ENCODE measurements at places on chromosomes 11 and 22.
A peak's percentile ranks its signal among the peaks of the same experiment; 100 is the strongest.

DNA sequence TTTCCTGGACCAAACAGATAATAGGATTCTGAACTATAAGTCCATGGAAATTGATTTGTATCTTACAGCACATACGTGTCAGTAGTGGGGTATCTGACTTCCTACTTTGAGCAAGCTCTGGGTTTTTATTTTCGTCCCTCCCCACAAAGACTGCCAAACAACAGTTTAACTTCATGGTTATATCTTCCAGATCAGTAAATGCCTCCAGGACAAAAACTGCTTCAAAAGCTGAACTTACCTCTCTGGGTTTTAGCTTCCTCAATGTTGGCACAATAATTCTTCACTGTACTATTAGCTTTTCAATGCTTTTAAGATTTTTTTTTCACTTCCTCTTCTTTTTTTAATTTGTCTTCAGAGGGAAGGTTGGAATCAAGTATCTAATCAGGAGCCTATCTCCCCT, 4.2 kb upstream of the DPF2 start:
- no peak for DNase-seq

- DNase-seq = no peak
Observed at GRCh38 chr11:86940122-86940777, 14.9 kb downstream of the FZD4 start.

GRCh38 chr11:118000067-118000849, 14.1 kb downstream of the IL10RA start:
- DNase-seq = no peak

- DNase-seq = no peak
Observed at GRCh38 chr22:37301144-37301830, 19.0 kb downstream of the CYTH4 start.

DNA sequence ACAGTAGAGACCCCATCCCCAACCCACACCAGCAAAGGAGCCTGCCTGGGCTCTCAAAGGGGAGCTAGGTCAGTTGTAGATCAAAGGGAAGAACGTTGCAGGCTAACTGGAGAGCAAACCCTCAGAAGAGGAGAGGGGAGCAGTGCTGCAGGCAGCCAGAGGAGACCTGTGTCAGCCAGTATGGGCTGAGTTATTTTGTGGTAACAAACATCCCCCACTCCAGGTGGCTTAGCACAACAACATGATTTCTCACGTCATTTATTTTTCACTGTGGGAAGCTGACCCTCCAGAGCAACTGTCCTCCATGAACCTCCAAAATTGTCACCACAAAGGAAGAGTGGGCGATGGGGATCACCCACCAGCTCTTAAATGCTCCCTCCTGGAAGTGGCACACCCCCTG, 19.8 kb upstream of the SHANK2 start:
- DNase-seq = no peak

- DNase-seq = peak; percentile 7
Observed at GRCh38 chr11:44621784-44622183, 56.3 kb downstream of the CD82 start.

- no peak for DNase-seq
Observed at GRCh38 chr22:20514658-20515406, 7.4 kb downstream of the MED15 start.

GRCh38 chr22:30502911-30503310, 2.6 kb downstream of the SEC14L4 start:
- DNase-seq = no peak

- DNase-seq = no peak
Observed at GRCh38 chr11:82750643-82751139, 17.0 kb upstream of the FAM181B start.

GRCh38 chr22:41288245-41288946, 2.4 kb upstream of the RANGAP1 start:
- DNase-seq = no peak

- no peak for DNase-seq
Observed at GRCh38 chr11:121520243-121521144, 67.7 kb upstream of the SORL1-AS1 start.

DNA sequence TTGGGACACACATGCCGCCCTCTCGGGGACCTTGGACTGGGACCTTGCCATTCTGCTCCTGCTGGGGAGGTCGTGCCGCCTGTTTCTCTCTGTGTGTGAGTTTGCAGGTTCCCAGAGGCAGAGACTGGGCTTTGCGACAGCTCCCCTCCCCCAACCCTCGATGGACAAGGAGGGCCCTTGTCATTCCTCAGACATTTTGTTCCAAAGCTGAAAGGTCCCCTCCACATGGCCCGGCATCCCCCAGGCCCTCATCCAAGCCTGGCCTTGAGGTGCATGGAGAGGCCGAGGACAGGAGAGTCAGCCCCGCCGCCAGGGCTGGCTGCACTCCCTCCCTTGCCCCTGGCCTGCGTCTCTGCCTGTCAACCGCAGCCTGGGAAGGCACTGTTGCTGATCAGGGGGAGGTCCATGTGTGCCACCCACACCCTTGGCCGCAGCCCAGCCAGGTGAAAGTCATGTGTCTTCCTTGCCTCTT, 25.6 kb downstream of the FADS2 start:
- no peak for DNase-seq

- no peak for DNase-seq
Observed at GRCh38 chr11:32706985-32707741, 87.3 kb downstream of the CCDC73 start.

- DNase-seq = no peak
Observed at GRCh38 chr22:32920032-32920628, 118.6 kb downstream of the TIMP3 start.

DNA sequence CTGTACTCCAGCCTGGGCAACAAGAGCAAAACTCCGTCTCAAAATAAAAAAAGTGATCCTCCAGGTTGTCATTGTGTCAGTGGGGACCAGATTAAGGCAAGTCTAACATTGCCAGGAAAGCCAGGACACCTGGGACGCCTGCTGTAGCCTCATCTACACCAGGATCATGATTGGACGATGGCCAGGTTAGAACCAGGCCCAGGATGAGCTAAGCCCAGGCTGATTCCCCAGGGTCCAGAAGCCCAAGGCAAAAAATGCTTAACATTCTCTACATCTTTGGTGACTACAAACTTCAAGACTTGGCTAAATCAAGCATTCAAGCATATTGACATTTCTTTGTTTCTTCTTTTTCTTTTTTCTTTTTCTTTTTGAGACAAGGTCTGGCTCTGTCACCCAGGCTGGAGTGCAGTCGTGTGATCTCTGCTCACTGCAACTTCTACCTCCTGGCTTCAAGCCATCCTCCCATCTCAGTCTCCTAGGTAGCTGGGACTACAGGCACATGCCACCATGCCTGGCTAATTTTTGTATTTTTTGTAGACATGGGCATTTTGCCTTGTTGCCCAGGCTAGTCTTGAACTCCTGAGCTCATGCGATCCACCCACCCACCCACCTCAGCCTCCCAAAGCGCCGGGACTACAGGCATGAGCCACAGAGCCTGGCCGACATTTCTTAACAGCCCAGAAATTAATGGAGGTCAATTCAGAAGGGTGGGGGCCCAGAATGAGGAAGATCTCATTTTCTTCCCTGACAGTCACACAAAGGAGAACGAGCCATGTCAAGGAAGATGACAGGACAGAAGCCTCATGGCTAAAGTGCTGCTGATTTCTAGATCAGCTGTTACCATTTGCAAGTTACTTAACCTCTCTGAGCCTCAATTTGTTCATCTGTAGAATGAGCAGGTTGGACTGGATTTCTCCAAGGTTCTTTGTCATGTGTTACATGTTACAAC, 12.5 kb upstream of the PTPRJ start:
- no peak for DNase-seq

DNA sequence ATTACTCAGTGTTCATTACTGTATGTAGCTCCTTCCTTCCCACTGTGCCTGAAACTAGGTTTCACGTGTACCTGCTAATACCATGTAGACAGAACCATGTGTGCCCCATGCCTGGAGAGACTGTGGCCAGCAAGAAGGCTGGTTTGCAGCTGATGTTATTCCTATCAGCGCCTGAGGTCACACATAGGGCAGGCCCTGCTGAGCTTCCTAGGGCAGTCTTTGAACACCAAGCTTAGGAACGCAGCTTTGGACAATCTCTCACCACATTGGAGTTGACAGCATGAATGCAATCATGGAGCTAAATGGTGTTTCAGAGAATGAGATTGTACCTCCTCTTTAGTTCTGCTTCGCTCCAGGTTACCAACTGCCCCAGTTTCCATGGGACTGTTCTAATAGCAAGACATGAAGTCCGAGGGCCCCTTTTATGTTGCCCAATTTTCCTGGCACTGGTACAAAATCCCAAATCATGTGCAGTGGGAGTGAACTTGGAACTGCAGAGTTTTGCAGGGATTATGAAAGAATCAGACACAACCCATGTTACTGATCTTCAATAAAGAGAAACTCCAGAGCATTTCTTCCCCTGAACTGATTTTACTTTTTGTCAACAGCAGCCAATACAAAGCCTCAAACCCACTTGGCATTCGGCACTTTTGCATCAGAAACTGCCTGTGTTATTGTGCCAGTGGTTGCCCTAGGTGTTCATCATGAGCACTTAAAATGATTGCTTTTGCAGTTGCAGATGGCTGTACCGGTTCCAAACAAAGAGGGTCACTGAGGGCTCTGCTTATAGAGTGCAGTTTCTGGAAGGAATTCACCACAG, 154.2 kb upstream of the TTC12 start:
- no peak for DNase-seq
